AG20443 (cell line): ENCODE measurements at places on chromosomes 16 and 17.

- no peak for DNase-seq
These were observed 25.6 kb downstream of the PIEZO1 start for GRCh38 chr16:88759245-88759975.

DNA sequence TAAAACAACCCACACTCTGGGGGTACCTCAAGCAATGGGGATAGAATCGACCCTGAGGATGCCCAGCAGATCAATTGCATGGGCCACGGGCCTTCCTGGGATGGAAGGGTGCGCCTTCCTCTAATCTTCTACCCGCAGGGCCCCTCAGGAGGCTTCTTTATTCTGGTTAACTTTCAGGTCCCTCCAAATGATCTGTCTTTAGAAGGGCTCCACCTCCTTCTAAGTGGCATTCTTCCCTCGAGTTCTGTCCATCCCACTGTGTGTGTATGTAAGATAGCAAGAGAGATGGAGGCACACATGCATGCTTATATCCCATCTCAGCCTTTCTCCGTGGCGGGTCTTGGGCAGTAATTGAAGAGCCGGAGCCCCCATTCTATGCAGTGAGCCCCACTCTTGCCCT is 125.7 kb downstream of the MRM1 start:
- DNase-seq, result no peak

DNA sequence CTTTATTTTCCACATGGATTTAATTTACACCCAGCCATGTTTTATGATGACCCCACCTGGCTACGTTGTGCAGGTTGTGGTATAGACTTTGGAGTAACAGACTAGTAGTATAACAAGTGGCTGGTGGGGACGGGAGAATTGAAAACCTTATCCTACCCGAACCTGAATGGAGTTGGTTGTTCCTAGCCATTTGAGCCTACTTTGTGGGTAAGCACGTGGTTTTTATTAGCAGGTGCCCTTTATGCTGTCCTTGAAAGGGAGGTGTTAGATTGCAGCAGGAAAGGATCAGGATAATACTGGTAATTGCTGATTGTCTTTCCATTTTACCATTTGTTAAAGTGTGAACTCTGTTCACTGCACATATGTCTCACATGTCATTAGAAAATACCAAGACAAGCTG is 31.9 kb upstream of the PHAF1 start:
- no peak for DNase-seq

DNA sequence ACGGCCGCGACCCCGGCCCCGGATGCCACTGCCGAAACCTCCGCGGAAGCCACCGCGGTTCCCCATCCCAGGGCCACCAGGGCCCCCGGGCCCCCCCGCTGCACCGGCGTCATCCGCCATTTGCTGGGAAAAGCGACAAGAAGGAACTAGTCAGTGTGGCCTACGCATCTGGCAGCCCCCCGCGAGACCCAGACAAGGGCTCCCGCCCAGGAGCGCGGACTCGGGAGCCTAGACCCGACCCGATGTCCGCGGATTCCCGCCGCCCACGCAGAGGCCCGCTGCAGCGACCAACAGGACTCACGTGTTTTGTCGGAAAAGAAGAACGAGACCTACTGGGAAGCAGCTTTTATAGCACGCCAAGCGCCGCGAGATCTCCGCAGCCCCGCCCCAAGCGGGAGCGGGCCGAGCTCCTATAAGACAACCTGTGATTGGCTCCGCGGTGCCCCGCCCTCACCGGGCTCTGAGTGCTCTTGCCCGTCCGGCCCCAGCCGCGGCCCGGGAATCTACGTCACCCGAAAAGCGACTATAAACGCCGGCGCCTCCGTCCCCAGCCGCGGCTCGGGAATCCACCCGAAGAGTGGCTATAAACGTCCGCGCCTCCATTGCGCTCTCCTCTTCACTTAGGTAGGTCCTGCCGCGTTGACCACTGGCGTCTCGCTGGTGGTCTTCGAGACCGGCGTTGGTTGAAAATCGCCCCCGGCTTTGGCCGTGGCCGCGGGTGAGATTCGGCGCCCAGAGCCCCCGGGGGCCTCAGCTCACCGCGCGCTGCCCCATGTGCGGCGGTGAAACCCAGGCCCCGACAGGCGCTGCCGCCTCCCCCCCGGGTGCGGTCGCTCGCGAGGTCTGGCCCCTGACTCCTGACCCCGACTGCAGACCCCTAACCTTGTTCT is at the start of gene RPS2:
TSS of gene RPS2 (minus strand) at position 321 of the 890 bp plus-strand sequence. CDS start at position 120, 201 bp downstream.
- DNase-seq, result peak; percentile 100

GRCh38 chr17:79990051-79990592 is 45.5 kb downstream of the TBC1D16 start:
- DNase-seq, result no peak

DNA sequence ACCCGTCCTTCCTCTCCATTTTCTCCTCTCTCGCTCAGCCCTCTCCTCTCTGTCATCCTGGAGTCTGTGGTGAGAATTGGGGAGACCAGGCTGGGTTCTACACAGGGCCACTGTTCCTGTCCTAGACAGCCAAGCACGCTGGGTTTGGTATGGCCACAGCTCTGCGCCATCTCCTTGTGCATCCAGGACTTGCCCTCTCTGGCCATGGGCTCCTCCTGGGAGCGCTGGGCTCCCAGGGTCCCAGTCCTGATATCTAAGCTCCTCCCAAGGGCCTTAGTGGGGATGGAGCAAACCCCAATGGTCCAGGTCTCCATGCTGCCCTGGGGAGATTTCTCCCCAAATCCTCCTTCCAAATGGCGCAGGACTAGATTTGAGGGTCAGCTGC is 27.2 kb upstream of the ITGA3 start:
- DNase-seq, result no peak

- no peak for DNase-seq
These were observed 377.9 kb upstream of the PMFBP1 start for GRCh38 chr16:72549878-72550277.

GRCh38 chr17:59617156-59617732 is 2.5 kb upstream of the CLTC start:
- no peak for DNase-seq

GRCh38 chr16:57469917-57470470 is 7.5 kb downstream of the POLR2C start:
- no peak for DNase-seq

DNA sequence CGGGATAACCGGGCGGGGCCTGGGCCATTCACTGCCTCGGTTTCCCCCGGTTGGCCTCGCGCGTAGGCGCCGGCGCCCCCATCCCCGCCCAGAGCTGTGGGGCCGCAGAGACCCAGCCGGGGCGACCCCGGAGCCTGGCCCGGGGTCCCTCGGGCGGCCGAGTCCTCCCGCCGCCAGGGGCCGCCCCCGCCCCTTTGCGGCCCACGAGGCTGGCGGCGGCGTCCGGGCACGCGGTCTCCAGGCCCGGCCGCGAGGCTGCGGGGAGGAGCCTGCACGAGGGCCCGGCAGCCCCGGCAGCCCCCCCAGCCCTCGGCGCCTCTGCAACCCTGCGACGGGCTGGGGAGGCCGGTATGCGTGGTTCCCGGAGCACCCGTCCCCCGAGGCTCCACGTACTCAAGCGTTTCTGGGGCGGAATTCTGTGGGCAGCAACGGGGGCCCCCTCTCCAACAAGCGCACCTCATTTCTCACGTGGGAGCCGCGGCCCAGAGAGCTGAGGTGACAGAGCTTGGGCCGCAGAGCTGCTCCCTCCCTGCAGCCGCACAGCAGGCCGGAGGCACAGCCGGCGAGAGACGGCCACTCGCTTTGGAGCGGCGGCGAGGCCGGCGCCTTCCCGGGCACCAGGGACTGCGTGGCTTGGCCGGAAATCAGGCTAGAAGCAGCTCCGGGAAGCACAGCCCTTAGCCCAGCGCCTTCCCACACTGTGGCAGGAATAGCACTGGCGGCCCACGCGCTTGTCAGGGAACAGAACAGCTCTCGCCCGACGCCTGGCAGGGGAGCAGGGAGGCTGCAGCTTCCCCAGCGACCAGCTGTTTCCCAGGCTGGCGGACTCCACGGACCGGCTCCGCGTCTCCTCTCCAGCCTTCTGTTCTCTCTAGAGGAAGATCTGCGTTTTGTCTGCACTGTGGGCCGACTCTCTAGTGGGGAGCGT is 867 bp upstream of the LIMD2 start:
- DNase-seq, result peak; percentile 69

- no peak for DNase-seq
These were observed 135.8 kb downstream of the SKAP1 start for GRCh38 chr17:48294020-48294805.
